ENCODE measurements at places on chromosomes 3 and 15. TPM values are rescaled to one million over a fixed set of nuclear protein-coding genes. Genes with fewer than 3 reads are reported as not detected.

DNA sequence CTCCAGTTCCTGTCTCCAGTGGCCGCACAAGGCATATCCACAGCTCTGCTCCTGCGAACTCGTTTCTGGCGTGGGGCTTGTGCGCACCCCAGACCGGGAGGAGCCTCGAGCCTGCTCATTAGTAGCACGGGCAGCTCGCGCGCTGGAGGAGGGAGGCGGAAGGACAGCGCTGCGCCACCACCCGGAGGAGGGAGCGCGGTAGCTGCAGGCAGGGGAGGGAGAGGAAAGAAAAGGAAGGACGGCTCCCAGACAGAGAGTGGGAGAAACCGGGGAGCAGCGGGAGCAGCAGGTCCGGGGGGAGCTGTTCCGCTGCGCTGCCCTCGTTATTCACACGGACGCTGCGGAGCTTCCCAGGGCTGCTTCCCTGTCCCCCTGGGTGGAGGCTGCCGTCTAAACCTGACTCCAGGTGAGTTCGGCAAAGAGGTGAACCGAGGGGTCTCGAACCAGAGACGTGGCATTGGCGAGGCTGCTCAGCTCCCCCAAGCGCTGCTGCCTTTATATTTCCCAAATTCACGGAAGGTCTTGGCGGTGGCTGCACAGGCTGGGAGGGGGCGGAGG is 121.3 kb upstream of the ZNF717 start:
- no peaks in the 10 kb centered on the region for H3K36me3 ChIP-seq
- no peak overlapping the region for H3K27ac ChIP-seq
- no peaks in the 10 kb centered on the region for H3K27me3 ChIP-seq
- no peak for DNase-seq

- H3K4me3 ChIP-seq: no peak overlapping the region
- DNase-seq: no peak
- H3K27ac ChIP-seq: no peak overlapping the region
- no peaks in the 10 kb centered on the region for H3K36me3 ChIP-seq
- peaks cover 1% of the 10 kb centered on the region for H3K27me3 ChIP-seq
These were observed 11.9 kb upstream of the CGNL1 start for GRCh38 chr15:57364282-57365007.

The TIMP4 gene
- total RNA-seq: 0.19 TPM

DNA sequence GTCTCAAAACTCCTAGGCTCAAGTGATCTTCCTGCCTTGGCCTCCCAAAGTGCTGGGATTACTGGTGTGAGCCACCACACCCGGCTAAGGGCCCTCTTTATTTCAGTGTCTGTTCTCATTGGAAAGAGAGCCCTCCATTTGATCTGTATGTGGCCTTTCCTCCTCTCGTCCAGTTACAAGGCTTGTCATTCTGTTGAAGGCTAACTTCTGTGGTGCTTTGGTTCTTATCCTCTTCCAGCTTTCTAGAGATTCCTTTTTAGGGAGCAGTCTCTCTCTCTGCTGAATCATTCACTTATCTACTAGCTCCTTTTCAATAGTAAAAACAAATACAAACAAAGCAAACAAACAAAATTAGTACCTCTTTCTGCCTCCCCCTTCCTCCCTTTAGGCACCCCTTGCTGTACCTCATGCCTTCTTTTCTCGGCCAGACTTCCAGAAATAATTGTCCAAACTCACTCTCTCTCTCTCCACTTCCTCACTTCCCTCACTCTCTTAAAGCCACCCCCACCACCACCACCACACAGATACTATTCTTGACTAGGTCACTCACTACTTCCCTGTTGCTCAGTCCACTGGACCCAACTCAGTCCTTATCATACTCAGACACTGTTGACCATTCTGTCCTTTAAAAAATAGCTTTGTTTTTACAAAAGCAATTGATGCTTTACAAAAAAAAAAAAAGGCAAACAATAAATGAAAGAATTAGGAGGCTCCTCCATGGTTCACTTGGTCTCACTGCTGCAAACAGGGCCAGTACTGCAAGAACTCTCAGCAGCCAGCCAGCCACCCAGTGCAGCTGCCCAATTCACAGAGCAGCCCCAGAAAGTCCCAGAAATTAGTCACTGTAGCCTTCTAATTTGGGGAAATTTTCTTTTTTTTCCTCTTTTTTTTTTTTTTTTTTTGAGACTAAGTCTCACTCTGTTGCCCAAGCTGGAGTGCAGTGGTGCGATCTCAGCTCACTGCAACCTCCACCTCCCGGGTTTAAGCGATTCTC is 31.7 kb upstream of the RAB11A start:
- no peaks in the 10 kb centered on the region for H3K36me3 ChIP-seq
- H3K4me3 ChIP-seq: no peak overlapping the region
- DNase-seq: no peak
- H3K4me1 ChIP-seq: peaks cover 19% of the 10 kb centered on the region
- no peak overlapping the region for H3K27ac ChIP-seq

The PTX3 gene
- total RNA-seq: not detected

Data from activated CD4-positive, alpha-beta T cell treated with anti-CD3 and anti-CD28 coated beads, Interleukin-2, amount 10 ng/mL, durations not matched to agents 24 days and 14 days (primary cell).